LoVo (cell line): ENCODE measurements at places on chromosomes 1 and 21.
A peak's percentile ranks its signal among the peaks of the same experiment; 100 is the strongest.

DNA sequence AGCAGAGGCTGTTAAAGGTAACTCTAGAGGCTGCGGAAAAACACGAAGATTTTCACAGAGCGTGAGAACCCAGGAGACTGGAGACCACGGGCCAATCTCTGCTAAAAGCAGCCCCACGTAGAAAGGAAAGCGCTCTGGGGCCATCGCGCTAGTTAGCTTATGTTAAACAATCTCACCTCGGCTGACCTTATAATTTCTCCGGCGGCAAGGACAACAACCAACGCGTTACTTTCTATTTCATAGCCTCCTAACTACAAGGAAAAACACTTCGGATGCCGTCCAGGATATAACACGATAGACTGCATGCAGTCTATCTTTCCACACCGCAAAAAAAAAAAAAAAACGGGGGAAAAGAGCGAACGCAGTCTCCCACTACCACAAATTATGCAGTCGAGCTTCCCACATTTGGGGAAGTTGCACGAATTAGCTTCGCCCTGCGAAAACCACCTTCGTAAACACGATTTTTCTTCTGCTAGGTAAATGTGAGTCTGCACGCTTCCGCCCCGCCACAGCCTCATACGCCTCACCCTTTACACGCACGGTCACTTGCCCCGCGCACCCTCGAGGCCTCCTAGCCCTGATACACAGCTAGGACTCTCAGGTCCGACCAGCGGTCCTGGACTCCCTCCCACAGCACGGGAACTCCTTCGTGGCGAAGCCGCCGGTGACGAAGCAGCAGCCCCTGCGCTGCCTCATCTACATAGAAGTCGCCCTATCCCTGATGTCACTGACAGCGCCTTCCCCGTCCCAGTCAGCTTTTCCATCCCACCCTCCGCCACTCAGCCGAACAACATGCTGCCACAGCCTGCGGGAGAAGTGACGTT lies 87.8 kb downstream of the PRKAB2 start:
- DNase-seq = peak; percentile 76

- no peak for DNase-seq
Observed at GRCh38 chr1:80468356-80468755, 1332.4 kb upstream of the ADGRL2 start.

DNA sequence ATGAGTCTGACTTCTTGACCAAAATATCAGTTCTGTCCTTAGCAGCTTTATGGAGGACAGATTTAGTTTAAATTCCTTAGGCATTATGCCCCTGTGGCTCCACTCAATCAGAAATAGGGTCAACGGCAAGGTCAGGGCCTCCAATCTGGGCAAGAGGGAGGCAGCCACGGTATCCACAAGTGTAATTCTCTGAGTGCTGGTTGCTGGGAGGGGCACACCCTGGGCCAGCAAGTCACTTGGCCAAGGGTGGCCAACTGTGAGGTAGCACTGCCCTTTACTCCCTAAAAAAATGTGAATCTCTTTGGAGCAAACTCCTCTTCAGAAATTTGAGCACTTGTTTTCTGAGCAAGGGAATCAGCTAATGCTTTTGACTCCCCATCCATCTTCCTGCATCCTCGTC lies 12.8 kb downstream of the SPATA46 start:
- no peak for DNase-seq

GRCh38 chr1:185987611-185988321 lies 253.6 kb downstream of the HMCN1 start:
- DNase-seq = no peak

DNA sequence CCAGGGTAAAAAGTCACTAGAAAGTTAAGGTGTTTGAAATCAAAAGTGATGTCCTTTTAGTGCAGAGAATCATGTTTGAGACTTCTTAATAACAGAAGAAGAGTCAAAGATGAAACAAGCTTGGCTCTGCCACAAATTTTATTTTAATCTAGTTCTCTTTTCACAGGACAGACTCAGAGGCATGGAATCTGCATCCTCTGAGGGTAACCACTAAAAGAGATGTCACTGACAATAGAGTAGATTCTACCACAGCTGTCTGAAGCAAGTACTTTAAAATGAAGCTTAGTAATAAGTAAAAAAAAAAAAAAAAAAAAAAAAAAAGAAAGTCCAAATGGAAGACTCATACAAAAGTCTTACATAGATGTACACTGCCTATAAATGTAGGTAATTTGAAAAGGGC lies 519.7 kb upstream of the PRMT6 start:
- no peak for DNase-seq

DNA sequence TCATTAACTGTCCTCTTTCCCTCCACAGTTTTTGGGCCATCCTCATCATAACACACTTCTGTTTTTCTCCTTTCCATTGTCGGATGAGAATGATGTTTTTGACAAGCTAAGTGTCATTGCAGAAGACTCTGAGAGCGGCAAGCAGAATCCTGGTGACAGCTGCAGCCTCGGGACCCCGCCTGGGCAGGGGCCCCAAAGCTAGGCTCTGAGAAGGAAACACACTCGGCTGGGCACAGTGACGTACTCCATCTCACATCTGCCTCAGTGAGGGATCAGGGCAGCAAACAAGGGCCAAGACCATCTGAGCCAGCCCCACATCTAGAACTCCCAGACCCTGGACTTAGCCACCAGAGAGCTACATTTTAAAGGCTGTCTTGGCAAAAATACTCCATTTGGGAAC lies 28.6 kb upstream of the IFNAR1 start:
- DNase-seq = no peak

GRCh38 chr21:41966872-41967621 lies 13.2 kb upstream of the C2CD2 start:
- DNase-seq = no peak

DNA sequence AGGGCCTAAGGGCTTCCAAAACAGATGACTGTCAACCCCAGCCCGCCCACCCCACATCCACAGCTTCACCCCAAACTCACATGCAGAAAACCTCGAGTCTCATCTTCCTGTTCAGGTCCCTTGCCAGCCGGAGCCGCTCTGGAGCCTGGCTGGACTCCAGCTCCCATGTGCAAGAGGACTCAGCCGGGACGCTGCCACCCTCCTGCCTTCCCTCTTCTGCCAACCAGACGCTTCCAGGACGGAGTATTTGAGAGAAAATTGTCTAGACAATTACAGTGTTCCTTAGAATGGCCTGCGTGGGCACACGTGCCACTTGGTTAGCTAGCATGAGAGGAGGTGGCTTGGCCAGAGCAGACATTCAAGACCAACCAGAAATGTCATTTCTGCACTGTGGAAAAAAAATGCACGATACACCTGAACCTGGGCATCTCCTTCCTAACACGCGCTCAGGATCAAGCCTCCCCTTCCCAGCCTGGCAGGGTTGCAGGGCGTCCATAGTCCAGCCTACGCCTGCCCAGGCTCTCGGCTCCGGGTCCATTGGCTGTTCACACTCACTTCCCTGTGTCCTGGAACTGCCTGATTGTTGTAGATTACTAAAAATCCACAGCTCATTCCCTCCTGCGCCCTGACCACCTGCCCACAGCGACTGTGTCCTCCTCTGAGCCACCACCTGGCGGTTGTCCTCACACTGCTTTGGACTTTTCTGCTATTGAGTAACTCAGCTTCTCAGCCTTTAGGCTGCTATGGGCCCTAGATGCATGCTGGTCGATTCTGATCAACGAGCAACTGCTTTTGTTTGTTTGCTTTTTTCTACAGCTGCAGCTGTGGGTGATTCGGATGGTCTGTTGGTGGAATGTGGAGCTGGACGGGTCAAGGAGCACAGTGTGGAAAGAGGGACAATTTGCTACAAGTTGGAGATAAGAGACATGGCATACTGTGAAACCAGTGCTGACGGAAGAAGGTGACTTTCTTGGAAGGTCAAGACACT lies at the start of gene CLDN14:
TSS of gene CLDN14 (minus strand) at position 708 of the 988 bp plus-strand sequence. CDS start 18,427 bp downstream, outside the sequence.
- DNase-seq = no peak

DNA sequence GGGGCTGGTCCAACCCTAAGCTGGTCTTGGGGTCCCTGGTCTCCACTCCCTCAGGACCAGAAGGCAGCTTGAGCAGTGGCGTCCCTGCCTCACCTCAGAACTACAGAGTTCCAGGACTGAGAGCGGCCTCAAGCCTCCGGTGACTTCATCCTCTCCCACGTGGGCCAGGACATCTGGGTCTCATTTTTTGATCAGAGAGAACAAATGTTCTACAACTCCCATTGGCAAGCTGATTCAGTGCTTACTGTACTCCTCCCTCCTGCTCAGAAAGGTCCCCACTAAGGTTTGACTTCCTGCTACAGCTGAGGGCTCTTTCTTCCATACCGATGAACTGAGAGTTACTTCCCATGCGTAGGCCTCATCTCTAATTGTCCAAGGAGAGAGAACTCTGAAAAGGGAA lies 78.5 kb downstream of the PLXNA2 start:
- DNase-seq = no peak

DNA sequence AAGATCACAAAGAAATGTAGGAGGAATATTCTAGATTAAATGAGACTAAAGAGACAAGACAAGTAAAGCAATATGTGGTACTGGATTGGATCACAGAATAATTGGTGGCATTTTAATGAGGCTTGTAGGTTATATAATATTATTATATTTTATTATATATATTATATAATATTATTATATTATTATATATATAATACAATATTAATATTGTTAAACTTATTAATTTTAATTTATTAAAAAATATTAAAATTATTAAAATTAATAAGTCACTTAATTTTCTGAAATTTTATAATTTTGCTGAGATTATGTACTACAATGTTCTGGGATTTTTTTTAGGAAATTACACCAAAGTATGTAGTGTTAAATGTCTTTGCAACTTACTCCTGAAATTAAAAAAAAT lies 311.9 kb downstream of the COL11A1 start:
- DNase-seq = no peak

DNA sequence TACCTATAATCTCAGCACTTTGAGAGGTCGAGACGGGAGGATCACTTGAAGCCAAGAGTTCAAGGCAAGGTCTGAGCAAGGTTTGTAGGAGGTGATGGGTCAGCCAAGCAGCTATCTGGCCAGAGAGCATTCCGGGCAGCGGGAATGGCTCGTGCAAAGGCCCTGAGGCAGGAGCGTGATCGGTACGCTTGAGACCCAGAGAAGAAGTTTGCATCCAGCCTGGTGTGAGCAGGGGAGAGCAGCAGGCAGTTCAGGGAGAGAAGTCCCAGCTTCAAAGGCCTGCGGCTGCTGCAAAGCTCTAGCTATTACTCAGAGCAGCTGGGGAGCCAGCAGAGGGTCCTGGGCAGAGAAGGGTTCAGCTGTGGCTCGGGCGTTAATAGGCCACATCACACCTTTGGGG lies 5.1 kb upstream of the SRARP start:
- DNase-seq = no peak

- no peak for DNase-seq
Observed at GRCh38 chr1:116361648-116362047, 11.4 kb upstream of the ATP1A1 start.

DNA sequence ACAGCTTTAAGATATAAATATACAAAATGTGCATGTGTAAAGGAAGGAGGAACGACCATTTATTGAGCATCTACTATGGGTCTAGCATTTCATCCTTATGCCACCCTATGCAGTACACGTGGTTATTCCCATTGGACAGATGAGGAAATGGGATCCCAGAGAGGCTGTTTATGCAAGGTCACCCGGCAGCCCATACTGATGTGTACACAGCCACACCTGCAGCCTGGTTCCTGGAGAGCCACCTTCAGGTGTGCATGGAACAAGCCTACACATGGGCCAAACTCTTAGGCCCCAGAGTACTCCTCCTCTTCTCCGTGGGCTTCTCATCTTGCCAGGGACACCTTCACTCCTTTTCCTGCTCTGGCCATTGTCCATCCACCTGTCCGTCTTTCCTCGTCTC lies 108.8 kb downstream of the PAX7 start:
- no peak for DNase-seq

DNA sequence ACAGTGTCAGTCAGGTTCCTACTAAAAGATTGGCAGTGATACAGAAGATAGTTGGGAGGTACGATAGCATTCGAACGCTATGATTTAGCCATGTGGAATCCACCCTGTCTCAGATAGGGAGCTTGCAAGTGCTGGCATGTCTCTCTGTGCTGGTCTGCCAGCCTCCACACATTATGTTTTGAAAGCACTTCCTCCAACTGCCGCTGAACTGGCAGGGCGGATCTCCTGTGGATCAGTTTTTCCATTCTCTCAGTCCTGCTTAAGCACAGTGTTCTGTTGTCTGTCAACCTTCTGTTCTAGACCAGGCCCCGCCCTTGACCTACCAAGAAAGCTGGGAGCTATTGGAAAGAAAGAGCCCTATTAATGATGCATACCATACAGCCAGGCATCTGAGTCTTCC lies 65.5 kb upstream of the PALMD start:
- no peak for DNase-seq

DNA sequence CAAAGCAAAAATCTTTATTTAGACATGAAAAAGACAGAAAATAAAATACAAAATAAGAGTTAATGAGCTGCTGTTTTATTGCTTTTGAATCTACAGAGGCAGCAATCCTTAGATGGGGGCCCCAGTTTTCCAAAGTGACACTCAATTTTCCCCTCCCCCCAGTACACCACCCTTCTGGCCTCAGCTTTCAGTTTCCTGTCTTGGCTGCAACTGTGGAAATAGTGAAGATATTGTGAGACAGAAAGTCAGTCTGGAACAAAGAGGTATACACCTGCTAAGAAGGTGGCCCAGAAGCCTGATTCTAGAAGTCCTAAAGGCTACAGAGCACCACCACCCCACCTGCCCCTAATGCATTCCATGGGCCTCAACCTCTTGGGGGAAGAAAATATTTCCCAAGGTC lies 1.1 kb upstream of the MTMR11 start:
- DNase-seq = no peak

- DNase-seq = peak; percentile 90
Observed at GRCh38 chr1:209652121-209652735, at the start of gene LAMB3. Gene LAMB3 (minus strand): TSS chr1:209652425. CDS start chr1:209650944, 1,481 bp downstream.

GRCh38 chr1:91018006-91018405 lies 3.8 kb downstream of the ZNF644 start:
- DNase-seq = no peak

DNA sequence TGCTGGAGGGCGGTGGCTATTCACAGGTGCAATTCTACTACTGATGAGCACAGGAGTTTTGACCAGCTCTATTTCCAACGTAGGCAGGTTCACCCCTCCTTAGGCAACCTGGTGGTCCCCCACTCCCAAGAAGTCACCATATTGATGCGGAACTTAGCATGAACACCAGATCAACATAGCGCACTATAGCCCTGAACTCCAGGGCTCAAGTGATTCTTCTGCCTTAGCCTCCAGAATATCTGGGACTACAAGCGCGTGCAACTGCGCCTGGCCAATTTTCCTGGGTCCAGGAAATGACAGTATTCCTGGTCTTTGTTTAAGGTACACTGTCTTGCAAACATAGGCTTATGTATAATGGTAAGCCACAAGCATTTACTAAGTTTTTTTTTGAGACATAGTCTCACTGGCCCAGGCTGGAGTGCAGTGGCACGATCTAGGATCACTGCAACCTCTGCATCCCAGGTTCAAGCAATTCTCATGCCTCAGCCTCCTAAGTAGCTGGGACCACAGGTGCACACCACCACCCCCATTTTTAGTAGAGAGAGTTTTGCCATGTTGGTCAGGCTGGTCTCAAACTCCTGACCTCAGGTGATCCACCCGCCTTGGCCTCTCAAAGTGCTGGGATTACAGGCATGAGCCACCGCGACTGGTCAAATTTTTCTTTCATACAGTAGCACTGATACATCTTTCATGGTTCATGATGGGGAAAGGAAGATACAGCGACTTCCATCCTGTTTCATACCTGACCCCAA lies 12.6 kb downstream of the MCL1 start:
- DNase-seq = no peak

- DNase-seq = no peak
Observed at GRCh38 chr1:6347641-6348487, 45.7 kb downstream of the ACOT7 start.

- no peak for DNase-seq
Observed at GRCh38 chr1:41656068-41656467, 171.6 kb upstream of the EDN2 start.
